ENCODE measurements at places on chromosomes 3 and 15.

DNA sequence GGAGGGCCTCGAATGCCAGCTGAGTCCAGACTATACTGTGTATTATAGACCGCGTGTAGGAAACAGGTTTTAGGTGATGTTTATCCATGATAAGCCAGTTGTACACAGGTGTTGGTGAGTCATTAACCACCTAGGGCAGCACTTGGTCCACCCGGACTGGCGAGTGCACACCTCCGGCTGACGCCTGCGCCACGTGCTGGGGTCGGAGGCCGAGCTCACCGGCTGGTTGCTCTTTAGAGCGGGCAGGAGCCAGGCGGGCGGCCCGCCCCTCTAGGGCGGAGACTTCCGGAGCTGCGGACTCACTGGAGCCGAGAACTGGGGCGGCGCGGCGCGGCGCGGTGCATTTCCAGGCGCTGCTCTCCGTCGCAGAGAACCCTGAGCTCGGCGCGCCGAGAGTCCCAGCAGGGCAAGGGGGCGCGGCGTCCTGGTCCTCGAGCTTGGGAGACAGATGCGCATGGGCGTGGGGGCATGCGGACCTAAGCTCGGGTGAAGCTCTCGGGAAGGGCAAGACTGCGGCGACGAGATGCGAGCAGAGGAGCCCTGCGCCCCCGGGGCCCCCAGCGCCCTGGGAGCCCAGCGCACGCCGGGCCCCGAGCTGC, at the start of gene ESYT3:
Gene ESYT3, plus strand, starts transcription at position 341 of the 599 bp plus-strand sequence. Its CDS starts 183 bp downstream, at position 524.
- DNase-seq = peak; percentile 4

GRCh38 chr3:113212844-113213375, 1.6 kb downstream of the BOC start:
- DNase-seq = no peak

GRCh38 chr3:31671451-31671850, 138.7 kb downstream of the STT3B start:
- DNase-seq = no peak

DNA sequence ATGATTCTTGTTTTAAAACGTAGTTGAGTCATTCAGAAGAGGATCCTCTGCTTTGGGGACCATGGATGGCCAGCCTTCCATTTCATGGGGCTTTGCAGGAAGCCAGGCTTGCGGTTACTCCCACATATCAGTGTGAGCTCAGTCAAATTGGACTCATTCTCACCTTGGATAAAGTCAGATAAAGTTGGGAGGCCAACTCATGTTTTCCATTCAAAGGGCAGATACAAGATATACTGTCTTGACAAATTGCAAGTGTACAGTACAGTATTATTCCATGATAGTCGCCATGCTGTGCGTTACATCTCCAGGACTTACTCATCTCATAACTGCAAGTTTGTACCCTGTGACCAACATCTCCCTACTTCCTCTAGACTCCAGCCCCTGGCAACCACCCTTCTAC, 25.5 kb upstream of the B3GNT5 start:
- peak; percentile 39 for DNase-seq

DNA sequence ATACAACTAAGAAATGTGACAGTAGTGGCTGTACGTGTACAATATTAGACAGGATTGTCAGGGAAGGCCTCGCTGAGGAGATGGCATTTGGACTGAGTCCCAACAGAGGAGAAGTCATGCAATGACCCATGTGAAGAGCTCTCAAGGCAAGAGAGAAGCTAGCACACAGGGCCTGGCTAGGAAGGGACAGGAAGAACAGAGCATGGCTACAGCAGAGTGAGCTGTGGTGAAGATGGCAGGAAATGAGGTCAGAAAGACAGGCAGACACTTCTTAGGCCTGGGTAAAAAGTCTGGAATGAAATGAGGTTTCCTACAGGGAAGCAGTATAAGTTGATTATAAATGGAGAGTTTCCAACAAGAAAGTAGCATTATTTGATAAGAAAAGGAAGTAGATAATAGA, 33.2 kb upstream of the LEKR1 start:
- DNase-seq = no peak

DNA sequence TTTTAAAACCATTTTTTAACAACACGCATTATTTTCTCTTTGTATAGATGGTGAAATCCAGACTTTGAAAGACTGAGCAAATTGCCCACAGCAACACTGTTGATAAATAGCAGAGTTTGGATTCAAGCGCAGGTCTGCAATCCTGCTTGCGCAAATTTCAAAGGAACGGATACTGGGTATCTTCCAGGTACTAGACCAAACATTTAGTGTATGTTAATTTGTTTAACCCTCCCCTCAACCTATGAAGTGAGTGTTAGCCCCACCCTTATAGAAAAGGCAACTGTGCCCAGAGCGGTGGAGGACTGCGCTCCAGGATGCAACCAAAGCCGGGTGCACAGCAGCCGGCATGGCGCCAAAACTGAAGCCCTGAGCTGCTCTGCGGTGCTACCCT, 103.8 kb downstream of the CPN2 start:
- DNase-seq = no peak

GRCh38 chr15:28017423-28017924, 81.6 kb downstream of the OCA2 start:
- DNase-seq = no peak

DNA sequence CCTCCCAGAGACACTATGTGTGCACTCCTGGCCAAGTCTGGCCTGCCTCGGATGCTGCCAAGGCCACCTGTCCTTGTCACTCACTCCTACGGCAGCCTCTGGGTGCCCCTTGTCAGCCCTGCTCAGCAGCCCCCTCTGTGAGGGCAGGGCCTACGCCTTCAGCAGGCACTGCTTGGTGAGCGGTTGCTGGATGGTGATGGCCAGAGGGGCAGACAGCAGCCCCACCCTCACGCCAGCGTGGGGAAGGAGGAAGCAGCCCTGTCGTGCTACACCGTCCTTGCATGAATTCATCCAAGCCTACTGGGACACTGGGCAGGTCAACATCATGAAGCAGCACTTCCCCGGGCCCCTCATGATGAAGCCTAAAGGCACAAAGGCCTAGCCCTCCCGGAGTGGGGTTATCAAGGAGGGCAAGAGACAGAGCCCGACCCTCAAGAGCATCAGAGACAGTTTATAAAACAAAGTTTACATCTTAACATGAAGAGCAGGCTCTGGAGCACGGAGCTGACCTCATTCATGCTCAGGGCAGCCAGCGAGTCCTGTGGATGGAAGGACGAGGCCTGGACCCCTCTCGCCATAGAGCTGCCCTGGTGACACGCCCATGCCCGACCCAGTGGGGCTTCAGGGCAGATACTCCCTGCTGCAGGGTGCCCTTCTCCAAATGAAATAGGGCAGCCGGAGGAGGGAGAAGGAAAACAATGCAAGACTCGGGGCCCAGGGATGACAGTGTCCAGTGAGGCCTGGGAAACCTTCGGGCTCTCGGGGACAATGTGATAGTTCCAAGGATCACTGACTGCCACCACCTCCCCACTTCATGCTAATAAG, 25.3 kb downstream of the CHDH start:
- no peak for DNase-seq

- DNase-seq = no peak
Observed at GRCh38 chr3:124845406-124845805, 41.8 kb downstream of the ITGB5 start.

DNA sequence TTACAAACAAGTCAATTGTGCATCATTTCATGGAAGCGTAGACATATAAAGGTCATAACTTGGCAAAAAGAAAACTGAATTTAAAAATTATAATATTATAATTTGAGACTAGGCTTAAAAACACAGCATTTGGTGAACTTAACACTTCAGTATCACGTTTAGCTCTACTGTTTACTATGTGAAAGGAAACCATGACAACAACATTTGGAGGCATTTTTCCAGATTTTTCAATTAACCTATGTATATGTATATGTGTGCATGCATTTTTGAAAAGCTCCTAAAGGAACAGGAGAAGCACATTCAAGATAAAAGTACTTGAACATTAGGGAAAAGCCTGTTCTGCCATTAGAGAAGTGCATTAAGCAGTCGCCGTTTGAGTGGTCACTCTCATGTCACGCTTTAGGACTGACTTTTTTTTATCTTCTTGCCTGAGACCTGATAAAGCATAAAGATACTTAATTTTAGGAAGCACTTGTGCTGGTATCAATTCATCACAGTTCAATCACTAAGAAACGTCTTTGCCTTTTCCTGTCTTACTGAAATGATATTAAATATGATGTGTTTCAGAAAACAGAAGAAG, 156.0 kb downstream of the NAALADL2 start:
- no peak for DNase-seq

Measured in activated CD4-positive, alpha-beta T cell treated with anti-CD3 and anti-CD28 coated beads, Interleukin-2, amount 50 U/mL, for 24 hours (primary cell).